ENCODE measurements at places on chromosomes 12 and 14. TPM values are rescaled to one million over a fixed set of nuclear protein-coding genes. Genes with fewer than 3 reads are reported as not detected.

- DNase-seq: no peak
- H3K27me3 ChIP-seq: no peaks in the 10 kb centered on the region
- H3K4me1 ChIP-seq: no peaks in the 10 kb centered on the region
- H3K4me3 ChIP-seq: no peak overlapping the region
- no peaks in the 10 kb centered on the region for H3K36me3 ChIP-seq
- no peak overlapping the region for H3K27ac ChIP-seq
Observed at GRCh38 chr12:31702047-31702446, 26.8 kb downstream of the AMN1 start.

GRCh38 chr12:64194333-64195149, 27.6 kb downstream of the KICS2 start:
- no peak overlapping the region for H3K4me3 ChIP-seq
- H3K36me3 ChIP-seq: peaks cover 2% of the 10 kb centered on the region
- no peaks in the 10 kb centered on the region for H3K4me1 ChIP-seq
- DNase-seq: no peak
- H3K27me3 ChIP-seq: no peaks in the 10 kb centered on the region

DNA sequence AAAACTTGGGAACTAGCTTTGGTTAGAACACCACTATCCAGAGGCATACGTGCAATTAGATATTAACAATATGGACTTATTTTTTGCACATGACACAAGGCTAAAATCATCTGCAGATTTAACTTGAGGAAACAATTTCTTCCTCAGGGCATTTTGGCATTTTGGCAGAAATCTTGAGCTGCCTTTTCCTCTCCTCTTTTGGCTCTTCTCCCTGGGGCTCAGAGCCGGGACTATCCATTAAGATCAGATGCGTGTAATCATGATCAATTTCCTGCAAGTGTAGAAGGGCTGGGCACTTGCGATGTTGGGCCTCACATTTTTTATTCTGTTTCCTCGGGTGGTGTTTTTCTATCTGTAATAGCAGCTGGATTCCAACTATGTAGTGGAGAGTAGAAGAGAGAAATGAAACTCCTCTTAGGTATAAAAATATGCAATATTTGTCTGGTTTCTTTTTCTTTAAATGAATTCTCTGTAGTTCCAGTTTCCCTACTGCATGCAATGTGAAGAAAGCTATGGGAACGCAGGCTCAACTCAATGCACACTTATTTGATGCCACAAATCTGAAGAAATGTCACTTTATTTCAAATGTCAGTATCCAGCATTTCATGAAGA, 1010.8 kb downstream of the FLRT2 start:
- no peaks in the 10 kb centered on the region for H3K27me3 ChIP-seq
- H3K4me3 ChIP-seq: no peak overlapping the region
- no peak overlapping the region for H3K27ac ChIP-seq
- H3K4me1 ChIP-seq: no peaks in the 10 kb centered on the region
- no peak for DNase-seq

DNA sequence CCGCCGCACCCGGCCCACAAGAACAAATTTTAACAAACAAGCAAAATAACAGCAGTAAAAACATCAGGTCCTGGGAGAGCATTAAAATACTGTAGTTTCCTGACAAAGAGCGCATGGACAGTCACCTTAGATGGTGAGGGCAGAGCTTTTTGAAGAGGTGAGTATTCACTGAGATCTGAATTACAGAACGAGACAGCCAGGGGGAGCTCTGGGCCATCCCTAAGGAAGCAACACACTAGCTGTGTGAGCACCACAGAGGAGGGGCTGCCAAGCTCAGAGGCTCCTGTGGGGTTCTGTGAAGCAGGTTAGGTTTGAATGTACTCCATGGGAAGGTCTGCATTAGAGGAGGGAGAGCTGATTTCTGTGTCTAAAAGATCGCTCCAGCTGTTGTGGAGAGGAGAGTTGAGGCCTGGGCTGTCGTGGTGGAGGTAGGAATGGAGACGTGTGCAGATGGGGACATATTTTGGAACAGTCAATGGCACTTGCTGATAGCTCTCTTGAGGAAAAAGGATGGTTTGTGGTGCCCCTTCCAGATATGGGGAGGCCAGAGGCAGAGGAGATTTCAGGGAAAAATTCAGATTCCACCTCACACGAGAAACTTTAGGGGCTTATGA, 72.9 kb downstream of the TRAFD1 start:
- H3K27me3 ChIP-seq: no peaks in the 10 kb centered on the region
- H3K36me3 ChIP-seq: peaks cover 2% of the 10 kb centered on the region
- no peaks in the 10 kb centered on the region for H3K4me1 ChIP-seq
- no peak overlapping the region for H3K4me3 ChIP-seq
- no peak overlapping the region for H3K27ac ChIP-seq
- DNase-seq: no peak

DNA sequence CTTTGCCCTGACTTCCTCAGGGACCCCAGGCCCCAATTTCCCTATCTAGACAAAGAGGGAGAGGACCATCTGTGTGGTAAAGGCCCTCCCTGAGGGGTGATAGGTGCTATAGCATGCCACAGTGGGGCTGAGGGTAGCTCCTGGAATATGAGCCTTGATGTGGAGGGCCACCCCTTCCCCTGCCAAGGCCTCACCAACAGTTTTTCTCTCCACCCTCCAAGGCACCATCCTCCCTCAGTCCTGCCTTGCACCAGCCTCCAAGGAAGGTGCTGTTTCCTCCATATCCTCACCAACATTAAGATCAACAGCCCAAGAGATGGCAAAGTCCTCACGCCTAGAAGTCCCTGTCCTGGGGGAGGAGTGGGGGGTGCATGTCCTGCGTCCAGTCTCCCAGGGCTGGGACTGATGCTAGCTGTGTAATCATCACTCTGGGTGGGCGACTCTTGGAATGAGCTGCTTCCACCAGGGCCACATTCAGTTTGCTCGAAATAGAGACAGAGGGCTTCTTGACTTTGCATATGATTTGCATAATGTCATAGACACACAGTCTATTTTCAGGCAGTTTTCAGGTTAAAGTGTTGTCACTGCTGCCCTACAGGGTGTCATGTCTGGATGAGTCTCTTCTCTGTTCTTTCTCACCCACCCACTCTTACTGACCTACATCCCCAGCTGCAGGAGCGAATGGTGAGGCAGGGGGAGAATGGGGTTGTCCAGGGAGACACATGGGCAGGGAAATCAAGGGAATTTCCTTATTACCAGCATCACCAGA, 17.4 kb downstream of the ACVRL1 start:
- H3K36me3 ChIP-seq: peaks cover 8% of the 10 kb centered on the region
- H3K27me3 ChIP-seq: no peaks in the 10 kb centered on the region
- no peak for DNase-seq
- no peak overlapping the region for H3K27ac ChIP-seq
- no peak overlapping the region for H3K4me3 ChIP-seq

- no peak overlapping the region for H3K27ac ChIP-seq
- H3K4me1 ChIP-seq: no peaks in the 10 kb centered on the region
- DNase-seq: no peak
- H3K36me3 ChIP-seq: no peaks in the 10 kb centered on the region
Observed at GRCh38 chr12:77795699-77796098, 35.0 kb upstream of the NAV3 start.

DNA sequence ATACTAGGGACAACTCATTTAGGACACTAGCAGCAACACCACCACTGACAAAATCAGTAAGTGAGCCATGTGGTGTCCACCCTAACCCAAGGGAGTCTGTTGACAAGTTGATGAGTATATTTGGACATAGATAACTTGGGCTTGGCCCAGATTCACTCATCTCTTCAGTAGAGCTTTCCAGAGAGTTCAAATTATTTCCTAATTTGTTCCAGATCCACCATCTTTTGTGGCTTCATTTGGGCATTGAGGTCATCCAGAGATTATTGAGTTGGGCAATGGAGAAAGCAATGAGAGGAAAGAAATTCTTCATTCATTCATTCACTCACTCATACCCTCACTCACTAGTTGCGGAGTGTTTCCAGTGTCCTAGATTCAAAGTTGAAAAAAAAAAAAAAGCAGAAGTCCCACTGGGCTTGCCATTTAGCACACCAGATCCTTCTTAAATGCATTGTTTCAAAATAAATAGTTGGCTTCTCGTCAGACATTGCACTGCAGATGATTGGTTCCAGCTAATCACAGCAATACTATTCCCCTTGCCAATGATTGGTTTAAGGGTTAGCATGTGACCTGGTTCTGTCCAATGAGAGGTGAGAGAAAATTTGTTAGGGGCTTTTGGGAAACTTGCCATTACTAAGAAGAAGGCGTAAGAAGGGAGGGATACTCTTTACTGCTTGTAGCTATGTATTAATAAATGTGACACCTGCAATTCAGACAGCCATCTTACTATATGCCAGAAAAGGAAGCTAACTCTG, 31.8 kb upstream of the WSCD2 start:
- DNase-seq: no peak
- no peak overlapping the region for H3K27ac ChIP-seq
- H3K27me3 ChIP-seq: peaks cover 10% of the 10 kb centered on the region
- H3K36me3 ChIP-seq: no peaks in the 10 kb centered on the region
- no peak overlapping the region for H3K4me3 ChIP-seq

ASIC1 gene
- total RNA-seq: 0.42 TPM
